ENCODE measurements at places on chromosomes 2 and 18.

DNA sequence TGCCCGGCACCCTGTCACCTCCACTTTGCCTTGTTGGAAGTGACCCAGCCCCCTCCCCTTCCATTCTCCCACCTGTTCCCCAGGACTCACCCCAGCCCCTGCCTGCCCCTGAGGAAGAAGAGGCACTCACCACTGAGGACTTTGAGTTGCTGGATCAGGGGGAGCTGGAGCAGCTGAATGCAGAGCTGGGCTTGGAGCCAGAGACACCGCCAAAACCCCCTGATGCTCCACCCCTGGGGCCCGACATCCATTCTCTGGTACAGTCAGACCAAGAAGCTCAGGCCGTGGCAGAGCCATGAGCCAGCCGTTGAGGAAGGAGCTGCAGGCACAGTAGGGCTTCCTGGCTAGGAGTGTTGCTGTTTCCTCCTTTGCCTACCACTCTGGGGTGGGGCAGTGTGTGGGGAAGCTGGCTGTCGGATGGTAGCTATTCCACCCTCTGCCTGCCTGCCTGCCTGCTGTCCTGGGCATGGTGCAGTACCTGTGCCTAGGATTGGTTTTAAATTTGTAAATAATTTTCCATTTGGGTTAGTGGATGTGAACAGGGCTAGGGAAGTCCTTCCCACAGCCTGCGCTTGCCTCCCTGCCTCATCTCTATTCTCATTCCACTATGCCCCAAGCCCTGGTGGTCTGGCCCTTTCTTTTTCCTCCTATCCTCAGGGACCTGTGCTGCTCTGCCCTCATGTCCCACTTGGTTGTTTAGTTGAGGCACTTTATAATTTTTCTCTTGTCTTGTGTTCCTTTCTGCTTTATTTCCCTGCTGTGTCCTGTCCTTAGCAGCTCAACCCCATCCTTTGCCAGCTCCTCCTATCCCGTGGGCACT, 4.5 kb downstream of the RETREG2 start:
- peak; percentile 41 for DNase-seq

- peak; percentile 43 for DNase-seq
Observed at GRCh38 chr2:205130111-205130829, 552.0 kb upstream of the NRP2 start.

- peak; percentile 35 for DNase-seq
Observed at GRCh38 chr18:8786483-8787370, 81.4 kb downstream of the MTCL1 start.

DNA sequence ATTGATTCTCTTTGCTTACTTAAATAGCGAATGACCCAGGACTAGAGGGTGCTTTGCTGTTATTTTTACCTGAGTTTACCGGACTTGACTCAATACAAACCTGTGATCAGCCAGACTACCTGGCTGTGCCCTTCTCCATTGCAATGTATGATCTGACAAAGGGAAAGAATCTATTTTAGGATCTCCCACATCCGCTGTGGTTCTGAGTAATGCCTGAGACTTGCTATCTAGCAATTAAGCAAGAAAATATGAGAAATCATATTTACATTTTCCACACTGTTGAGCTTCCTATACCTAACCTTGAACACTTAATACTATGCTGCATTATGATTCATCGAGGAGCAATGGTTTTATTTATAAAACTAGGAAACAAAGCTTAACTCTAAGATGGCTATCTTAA, 215.2 kb downstream of the RAD51AP2 start:
- no peak for DNase-seq

GRCh38 chr18:31555971-31556747, 35.5 kb upstream of the TTR start:
- DNase-seq, result peak; percentile 87

GRCh38 chr2:23636426-23636825, 251.4 kb downstream of the KLHL29 start:
- peak; percentile 56 for DNase-seq

DNA sequence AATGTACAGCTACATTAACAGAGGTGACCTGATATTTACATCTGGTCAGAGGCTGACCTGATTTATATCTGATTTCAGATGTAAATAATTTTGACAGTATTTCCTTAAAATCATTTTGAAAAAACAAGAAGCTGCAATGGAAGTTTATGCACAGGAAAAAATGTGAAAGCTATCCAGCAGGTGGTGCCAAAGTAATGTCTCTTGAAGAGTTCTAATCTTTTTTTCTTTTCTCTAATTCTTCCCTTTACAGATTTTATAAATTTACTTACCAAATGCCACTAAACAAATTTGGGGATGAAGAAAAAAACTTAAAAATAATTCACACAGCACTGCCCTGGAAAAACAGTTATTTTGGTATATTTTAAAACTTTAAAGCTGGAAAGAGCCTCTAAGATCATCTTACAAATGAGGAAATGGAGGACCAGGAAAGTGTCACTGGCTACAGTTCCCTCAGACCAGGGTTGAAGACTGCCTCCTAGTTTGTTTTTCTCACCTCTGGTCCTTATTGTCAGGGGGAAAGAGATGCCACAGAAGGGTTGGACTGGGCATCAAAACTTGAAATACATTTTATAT, 16.4 kb upstream of the FBLN7 start:
- peak; percentile 83 for DNase-seq

DNA sequence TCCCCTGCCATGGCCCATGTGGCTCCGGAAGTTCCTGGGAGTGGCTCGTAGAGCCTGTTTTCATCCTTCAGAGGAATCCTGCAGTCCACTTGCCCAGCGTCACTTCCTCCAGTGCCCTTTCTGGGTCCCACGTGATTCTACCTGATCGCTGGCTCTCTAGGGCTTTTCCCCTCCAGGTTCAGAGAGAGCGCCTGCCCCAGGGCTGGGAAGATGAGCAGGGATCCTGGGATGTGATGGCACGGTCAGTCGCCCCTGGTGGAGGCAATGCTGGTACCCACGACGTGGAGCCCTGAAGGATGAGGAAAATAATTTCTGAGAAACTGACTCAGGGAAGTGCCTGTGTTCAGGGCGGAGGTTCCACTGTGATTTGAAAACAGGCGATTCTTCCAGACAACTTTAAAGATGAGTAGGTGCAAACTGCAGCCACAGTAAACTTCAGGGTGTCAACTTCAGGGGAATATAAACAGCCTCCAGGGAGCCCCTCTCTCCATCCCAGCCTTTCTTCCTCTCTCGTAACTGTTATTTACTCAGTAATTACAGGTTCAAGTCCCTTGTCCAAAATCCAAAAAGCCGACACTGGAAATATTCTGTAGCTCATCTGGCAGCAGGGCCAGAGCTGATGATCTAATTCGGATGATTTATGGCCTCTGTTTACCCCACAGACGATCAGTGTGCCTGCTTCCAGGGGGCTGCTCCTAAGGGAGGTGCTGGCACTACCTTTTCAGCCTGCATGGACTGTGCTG, 105.9 kb downstream of the AGAP1 start:
- DNase-seq, result no peak

DNA sequence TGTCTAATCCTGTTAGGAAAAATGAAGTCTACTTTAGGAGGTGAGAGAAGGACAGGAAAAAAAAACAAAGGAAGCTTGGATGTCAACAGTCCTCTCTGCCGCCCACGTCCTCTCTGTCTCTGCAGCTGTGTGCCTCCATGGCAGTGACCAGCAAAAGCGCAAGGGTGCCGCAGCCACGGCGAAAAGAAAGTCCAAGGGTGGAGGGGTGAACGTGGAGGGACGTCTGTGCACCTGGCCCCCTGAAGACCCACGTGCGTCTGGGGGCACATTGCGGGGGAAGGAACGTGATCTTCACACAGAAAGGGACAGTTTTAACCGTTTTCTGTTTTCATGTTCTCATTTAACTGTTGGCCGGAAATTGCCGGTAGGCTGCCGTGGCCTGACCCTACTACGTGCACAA, 152.7 kb downstream of the MBP start:
- DNase-seq, result no peak

DNA sequence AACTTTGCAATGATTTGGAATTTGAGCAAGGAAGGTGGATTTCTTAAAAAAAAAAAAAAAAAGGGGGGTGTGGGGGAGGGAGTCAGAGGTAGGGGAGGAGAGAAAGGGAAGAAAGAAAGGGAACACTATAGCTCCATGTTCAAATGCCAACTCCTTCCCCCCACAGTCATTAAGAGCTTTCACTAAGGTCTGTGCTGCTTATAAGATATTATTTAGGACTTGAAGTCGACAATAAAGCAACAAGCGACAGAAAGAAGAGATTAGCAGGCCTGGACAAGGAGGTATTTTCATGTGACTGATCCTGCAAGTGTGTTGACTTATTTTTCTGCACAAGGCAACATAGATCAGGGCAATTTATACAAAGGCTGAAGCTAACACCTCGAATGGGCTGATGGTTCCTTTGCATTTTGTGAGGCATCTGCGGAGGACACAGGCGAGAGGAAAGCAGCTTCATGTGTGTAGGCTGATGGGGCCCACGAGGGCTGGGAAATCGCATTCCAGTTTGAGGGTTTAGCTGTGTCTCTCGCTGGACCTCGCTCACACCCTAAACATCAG, 382.0 kb downstream of the SOX11 start:
- DNase-seq, result no peak

DNA sequence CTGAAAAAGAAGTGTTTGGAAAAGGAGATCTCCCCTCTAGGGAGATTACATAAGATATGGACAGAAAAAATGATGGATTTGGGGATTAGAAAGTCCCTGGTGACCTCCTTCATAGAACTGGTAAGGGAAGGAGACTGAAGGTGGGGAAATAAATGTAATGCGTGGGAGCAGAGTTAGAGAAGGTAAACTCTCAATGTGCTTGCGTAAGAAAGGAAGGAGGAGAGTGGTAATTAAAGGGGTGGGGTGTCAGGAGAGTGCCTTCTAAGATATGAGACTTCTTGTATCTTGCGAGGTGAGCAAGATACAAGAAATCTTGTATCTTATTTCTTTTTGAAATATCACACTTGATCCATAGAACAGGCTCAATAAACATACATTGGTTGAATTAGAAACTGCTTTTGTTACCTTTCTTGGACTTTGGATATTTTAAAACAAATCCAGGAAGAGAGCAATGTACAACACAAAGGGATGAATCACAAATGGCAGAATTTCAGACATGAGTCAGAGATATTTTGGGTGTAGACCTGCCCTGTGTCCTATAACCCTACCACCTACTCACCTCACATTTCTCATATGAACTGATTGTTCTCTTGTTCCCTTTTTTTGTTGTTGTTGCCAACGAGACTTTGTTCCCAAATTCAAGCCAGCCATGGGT, 342.4 kb downstream of the INSIG2 start:
- no peak for DNase-seq

GRCh38 chr18:77967791-77968190, 718.1 kb downstream of the GALR1 start:
- DNase-seq, result no peak

GRCh38 chr2:241051578-241052487, 50.3 kb downstream of the MTERF4 start:
- DNase-seq, result no peak

GRCh38 chr18:12628706-12629702, 28.9 kb downstream of the SPIRE1 start:
- DNase-seq, result no peak

DNA sequence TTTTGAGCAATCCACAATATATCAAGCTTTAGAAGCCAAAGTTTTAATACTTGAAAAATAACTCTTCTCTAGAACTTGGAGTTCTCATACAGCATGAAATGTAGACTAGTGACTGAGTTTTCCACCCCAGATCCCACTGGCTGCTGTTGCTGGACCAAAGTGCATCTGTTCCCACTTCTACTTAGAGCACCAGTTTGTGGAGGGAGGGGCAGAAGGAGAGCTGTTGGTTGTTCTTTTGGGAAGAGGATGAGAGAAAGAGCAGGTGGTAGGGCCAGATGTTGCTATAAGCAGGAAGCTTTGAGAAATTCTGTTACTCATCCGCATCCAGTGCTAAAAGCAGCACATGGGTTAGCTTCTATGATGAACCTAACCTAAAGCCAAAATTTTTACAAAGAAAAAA, 59.0 kb downstream of the MBD2 start:
- no peak for DNase-seq

DNA sequence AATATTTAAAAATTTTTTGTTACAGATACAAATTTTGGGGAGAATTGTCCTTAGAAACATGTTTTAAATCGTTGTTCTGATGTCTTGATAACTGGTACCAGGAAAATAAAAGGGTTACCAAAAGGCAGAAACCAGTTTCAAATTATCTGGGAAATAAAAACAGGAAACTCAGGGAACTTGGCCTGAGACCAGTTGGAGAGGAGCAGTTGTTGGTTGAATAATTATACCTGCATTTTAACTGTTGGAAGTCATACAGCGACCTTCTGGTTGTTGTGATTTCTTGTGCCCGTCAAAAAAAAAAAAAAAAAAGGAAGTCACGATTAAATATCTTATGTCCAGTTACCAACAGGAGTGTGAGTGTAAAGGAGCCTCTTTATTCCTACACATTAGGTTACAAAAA, 51.8 kb downstream of the CRIM1 start:
- no peak for DNase-seq

GRCh38 chr2:58800881-58801280, 559.8 kb upstream of the FANCL start:
- DNase-seq, result no peak
